ENCODE measurements at places on chromosomes 1 and 21.

DNA sequence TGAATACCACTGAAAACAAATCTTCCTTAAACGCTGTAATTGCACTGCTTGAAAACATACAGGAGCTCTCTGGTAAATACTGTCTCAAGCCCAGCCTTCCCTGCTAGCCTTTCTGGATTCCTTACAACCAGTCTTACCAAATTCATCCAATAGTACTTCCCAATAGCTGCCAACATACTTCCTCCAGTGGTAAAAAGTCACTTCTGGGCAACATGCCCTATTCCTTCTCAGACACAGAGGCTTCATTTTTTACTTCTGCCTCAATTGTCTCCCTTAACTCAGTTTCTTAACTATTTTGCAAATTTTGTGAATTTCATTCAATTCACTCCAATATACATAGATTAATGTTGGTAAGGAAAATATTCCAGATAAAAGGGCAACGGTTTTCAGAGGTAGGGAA, 166.3 kb downstream of the TBX15 start:
- DNase-seq, result no peak

DNA sequence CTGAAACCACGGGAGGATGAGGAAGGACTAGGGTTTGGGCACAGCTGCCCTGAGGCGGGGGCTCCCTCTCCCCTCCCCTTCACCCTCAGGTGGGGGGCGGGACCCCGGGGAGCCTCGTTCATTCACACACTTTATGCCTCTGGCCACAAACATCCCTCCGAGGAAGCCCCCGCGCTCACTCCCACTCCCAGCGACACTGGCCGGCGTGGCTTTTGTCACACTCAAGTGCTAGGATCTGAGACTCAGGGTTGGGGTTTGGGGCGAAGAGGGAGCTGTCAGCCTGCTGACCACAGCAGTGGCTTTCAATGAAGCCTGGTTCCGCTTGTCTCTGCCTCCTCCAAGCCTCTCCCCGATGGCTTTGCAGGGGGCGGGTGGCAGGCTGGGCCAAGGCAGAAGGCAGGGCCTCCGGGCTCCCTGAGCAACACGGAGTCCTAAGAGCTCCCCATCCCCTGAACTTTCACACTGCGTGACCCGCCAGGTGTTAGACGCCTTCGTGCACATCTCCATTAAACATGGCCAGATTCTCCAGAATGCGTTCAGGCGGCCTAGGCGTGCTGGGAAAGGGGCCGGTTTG, 178.1 kb downstream of the NPHP4 start:
- no peak for DNase-seq

GRCh38 chr1:179953974-179954492, 577 bp upstream of the CEP350 start:
- no peak for DNase-seq

DNA sequence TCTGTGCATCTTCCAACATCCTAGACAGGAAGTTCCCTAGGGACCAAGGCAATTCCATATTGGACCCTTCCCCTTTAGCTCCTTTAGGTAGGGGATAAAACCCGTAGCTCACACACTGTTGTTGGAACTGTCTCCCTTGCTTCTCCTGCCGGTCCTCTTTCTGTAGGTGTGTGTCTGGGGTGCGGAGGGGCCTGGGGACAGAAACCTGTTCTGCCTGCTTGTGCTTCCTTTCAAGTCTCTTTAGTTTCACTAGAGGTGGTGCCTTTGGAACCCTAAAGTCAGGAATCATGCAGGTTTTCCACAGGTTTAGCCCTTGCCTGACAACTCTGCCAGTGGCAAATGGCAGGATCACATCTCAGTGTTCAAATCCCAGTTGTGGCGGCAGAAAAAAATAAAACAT, 74.6 kb upstream of the PTGFRN start:
- no peak for DNase-seq

DNA sequence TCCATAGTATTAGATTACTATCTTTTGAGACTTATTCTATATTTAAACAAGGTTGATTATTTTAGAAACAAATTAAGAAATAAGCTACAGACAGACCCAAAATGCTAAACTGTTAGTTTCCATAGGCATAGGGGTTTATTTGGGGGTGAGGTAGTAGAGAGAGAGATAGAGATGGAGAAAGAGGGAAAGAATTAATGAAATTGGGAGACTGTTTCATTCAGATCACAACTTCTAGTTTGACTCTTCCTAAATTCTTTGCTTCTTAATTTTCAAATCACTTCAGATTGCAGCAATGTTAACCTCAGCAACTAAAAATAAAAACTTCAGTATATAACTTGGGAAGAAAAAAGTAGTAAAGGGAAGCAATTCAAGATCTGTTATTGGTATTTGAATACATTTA, 3.4 kb downstream of the JUN start:
- DNase-seq, result no peak

DNA sequence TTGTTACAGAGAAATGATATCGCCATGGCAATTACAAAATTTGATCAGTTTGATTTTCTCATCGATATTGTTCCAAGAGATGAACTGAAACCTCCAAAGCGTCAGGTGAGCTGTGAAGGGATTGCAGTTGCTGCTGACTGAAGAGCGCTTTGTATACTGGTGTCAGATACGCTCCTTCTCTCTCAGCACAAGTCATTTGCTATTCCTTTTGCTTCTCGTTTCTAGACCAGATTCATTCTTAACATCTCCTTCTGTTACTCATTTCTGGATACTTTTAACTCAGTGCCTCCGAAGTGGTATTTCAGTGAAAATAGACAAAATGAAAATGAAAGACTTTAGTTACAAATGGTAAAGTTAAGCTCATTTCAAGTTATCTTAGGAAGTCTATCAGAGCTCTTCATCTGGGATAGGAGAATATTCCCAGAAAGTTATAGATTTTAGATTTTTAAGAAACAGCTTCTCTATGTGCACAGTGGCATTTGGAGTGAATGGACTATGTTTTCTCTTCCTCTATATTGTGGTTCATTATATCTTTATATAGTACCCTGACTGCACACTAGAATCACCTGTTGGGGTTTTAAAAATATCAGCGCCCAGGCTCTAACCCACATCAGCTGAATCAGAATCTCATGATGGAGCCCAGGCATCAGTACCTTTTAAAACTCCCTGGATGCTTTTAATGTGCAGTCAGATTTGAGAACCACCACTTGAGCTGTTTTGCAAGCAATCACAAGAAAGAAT, 30.3 kb upstream of the KCNQ4 start:
- DNase-seq, result no peak

- no peak for DNase-seq
Observed at GRCh38 chr1:150906329-150906728, 19.4 kb downstream of the CTXND2 start.

DNA sequence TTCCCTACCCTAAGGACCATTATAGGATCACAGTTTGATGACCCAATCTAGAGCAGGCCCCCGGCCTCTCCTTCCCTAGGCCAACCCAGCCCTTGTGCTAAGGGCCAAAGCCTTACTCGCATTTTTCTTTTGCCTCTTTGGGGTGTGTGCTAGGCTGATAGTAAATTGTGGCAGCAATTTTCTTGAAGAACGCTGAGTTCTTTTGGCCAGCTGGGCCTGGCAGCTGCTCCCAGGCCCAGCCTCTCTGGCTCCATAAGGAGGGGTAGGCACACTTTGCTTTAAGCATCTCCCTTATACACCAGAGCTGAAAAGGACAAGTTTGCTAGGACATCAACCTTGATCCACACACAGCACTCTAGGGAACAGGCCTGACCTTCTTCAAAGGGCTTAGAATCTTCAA, 4.2 kb downstream of the OLFML2B start:
- no peak for DNase-seq

GRCh38 chr1:89622895-89623294, 10.0 kb upstream of the LRRC8C start:
- DNase-seq, result no peak

DNA sequence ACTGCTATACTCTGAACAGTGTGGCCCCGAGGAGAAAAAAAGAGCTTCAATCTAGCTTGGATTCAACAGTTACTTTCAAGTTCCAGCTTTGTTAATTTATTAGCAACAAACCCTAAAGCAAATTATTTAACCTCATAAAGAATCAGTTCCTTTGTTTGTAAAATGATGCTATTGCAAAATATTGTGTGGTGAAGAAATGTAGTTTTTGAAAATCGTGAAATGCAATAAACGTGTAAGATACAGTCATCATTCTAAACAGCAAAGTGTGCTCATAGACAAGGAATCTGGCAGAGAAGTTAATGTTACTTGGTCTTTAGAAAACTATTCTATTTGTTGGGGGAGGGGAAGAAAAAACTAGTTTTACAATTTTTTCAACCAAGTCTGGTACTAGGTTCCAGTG, 297.6 kb upstream of the ADGRL4 start:
- DNase-seq, result no peak

- DNase-seq, result no peak
Observed at GRCh38 chr1:18297896-18298648, 182.7 kb upstream of the KLHDC7A start.

DNA sequence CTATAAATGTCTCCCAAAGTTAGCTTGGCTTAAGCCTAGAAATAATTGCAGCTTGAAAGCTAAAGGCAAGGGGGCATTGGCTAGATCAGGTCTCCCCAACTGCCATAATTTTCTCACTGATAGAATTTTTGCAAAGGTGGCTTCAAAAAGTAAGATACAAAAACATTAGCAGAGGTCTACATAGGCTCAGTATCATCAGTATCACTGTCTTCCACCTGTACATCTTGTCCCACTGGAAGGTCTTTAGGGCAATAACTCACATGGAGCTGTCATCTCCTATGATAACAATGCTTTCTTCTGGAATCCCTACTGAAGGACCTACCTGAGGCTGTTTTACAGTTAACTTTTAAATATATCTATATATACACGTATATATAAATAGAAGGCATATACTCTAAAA, 14.9 kb downstream of the OSBPL9 start:
- DNase-seq, result no peak

GRCh38 chr1:110645821-110646735, 28.7 kb downstream of the KCNA3 start:
- no peak for DNase-seq

- no peak for DNase-seq
Observed at GRCh38 chr21:36750576-36750959, 51.7 kb downstream of the SIM2 start.

DNA sequence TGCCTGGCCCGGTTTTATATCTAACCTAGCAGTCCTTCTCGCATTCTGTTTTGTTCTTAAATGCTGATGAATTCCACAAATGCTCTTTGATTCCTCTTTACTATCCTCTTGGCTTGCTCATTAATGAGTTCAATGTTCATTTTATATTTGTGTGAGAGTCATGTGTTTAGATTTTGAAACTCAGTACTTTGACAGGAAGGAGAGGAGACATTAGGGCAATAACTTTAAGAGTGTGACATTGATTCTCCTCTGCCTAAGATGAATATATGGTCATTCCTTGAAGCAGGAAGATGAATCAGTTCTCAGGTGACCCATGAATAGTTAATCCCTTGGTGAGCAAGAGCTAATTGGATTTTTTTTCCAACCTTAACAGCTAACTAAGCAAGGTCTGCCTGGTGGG, 84.1 kb downstream of the MRPS6 start:
- DNase-seq, result no peak

- DNase-seq, result no peak
Observed at GRCh38 chr1:75426688-75427087, 184.2 kb downstream of the SLC44A5 start.

- DNase-seq, result no peak
Observed at GRCh38 chr1:201500670-201501120, 6.2 kb downstream of the CSRP1 start.

- no peak for DNase-seq
Observed at GRCh38 chr1:221069986-221070385, 190.7 kb downstream of the HLX start.

DNA sequence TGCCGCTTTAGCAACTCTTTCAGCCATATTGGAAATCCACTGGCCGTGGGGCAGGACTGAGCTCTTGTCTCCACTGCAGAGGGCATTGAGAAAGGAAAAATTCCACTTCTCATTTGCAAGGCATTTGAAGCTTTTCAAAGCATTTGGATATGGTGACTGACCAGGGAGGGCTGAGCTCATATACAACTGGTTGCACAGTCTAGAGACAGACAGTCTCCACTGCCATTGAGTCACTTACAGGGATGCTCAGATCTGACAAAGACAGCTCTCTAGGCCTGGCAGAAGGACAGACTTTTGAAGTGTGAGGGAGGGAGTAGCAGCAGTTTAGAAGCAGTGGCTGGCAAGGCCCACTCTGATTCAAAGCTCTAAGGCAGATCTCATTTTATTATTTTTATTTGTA, 24.2 kb downstream of the NCF2 start:
- DNase-seq, result no peak

- DNase-seq, result no peak
Observed at GRCh38 chr1:70871790-70872189, 175.8 kb downstream of the PTGER3 start.

DNA sequence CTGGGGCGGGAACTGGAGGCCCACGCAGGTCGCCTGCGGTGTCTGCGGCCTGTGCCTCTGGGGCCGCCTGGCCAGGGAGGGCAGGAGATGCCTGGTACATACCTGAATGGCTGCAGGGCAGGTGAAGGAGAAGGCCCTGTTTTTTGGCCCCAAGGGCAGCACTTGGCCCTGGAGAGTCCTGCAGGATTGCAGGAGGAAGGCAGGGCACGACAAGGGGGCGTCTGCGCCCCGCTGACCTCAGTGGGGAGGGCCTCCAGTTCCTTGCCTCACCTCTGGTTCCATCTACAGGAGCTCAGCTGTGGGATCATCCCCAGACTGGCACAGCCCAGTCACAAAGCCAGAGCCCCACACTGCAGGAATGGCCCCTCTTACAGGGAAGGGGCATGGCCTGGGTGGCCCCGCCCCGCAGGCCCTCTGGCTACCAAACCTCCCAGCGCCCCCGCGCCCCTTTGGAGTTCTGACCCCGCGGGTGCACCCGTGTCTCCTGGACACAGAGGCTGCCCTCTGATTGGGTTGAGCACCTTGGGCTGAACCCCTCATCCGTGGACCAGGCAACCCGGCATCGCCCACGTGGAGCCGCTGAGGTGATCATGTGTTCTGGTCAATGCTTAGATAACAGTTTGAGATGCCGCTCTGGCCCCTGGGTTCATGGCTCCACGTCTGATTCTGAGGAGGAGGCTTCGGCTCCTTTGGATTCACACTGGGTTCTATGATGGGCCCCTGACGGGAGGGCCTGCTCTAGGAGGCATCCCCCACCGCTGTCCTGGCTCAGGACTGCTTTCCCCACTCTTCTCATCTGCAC, 1.3 kb upstream of the PEX10 start:
- DNase-seq, result no peak

GRCh38 chr21:46059195-46059594, 38.7 kb upstream of the COL6A2 start:
- DNase-seq, result no peak

- DNase-seq, result no peak
Observed at GRCh38 chr1:162094723-162095122, 25.2 kb downstream of the NOS1AP start.

DNA sequence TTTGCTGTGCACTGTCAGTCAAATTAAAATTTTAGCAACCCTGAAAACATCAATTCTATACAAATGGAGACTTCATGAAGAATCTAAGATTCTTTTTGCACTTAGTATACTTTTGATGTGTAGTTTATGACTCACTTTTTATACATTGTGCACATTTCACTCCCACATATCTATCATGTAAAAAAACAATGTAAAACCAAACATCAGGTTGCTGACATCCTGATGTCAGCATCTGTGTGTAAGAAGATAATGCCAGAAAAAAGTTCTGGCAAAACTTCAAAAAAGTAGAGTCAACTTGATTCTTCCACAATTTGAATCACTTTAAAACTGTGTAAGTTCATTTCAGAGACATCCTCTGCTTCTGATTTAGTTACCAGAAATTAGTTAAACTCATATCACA, 115.7 kb downstream of the CENPF start:
- no peak for DNase-seq
